BE2C (cell line): ENCODE measurements at places on chromosomes 4 and X.

DNA sequence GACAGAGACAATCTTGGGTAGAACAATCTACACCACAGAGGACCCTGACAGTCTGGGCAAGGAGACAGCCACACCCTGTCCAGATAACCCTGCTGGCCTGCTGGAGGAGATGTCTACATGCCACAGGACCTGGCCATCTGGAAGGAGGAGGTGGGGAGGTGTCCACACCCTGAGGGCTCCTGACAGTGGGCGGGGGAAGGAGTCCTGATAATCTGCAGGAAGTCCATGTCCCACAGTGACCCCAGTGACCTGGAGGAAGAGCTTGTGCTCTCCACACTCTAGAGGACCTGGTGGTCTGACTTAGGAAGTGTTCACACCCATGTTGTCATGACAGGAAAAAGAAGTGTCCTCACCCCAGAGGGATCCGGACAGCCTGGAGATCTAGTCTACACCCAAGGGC is 5.5 kb downstream of the SUV39H1 start:
- DNase-seq, result no peak

- no peak for DNase-seq
Measured at GRCh38 chrX:113873056-113873455, 710.8 kb upstream of the HTR2C start.

GRCh38 chrX:141839856-141840255 is 1.7 kb downstream of the MAGEC3 start:
- DNase-seq, result no peak

GRCh38 chr4:76301775-76302162 is 4.8 kb upstream of the STBD1 start:
- DNase-seq, result no peak

DNA sequence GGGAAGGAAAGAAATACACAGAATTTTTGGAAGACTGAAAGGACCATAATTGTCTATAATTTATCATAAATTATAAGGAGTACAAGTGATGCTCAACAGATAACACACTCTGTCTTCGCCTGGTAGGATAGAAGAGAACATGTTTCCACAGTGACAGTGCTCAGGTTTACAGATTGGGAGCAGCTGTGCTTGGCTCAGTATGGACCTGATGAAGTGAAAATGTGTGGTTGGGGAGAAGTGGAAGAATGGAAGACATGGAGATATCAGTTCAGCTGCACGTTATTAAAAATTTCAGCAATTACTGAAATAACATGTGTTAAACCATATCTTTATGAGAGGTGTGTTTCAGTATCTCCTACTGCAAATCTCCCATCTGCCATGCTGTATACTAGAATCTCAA is 90.6 kb downstream of the TLL1 start:
- DNase-seq, result no peak
